DND-41 (cell line): ENCODE measurements at places on chromosomes 6 and 20.

DNA sequence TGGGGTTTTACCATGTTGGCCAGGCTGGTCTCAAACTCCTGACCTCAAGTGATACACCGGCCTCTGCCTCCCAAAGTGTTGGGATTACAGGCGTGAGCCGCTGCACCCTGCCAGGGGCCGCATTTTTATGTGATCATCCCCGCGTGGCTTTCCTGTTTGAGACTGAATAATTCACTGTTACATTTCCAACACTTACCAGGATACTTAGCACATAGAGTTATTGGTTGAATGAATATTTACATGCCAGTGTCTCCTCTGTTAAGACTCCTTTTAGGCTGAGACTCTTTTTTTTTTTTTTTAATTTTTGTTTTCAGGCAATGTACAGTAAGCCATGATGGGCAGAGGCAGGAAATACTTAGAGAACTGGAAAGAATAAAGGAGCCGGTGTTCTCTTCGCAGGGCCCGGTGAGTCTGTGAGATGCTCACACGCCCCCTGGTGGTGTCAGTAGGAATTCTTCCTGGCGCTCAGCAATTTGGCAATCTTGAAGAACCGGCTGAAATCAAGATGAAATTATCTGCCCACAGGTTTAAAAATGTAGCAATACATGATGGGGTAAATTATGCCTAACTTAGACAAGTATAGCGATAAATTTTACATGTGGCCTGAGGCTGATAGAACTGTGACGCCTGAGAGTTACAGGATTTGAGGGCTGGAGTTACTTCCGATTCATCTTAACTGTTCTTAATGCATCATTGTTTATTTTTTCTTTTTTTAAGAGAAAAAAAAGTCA, 7.6 kb upstream of the RNF114 start:
- no peaks in the 10 kb centered on the region for H3K27me3 ChIP-seq
- peak; percentile 85 for DNase-seq
- no peaks in the 10 kb centered on the region for H3K36me3 ChIP-seq
- H3K4me3 ChIP-seq: no peak overlapping the region
- no peak overlapping the region for H3K27ac ChIP-seq
- H3K4me1 ChIP-seq: peaks cover 10% of the 10 kb centered on the region

DNA sequence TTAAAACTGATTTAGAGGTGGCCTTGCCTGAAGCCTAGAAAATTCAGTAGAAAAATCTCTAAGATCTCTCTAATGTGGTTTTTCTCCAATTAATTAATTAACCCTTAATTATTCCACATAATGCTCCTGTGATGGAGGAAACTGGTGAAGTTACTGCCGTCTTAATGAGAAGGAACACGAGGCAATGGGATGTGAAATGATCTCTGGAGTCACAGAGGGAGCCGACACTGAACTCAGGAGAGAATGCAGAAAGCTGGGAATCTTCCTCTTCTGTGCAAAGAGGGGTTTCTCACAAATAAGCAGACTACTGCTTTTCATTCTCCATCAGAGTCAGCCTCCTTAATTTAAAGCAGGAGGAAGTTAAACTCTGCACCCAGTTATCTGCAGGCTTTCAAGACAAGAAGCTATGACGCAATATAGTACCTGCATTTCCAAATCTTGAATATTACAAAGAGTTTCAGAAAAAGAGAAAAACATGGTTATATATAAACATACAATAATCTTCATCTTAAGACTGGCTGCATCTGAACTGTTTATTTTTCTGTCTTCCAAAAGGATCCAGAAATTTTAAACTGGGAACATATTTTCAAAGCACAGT, 18.1 kb upstream of the SNRPB2 start:
- no peak overlapping the region for H3K27ac ChIP-seq
- no peak overlapping the region for H3K4me3 ChIP-seq
- H3K36me3 ChIP-seq: no peaks in the 10 kb centered on the region
- no peak for DNase-seq
- H3K27me3 ChIP-seq: peaks cover 25% of the 10 kb centered on the region
- peaks cover 22% of the 10 kb centered on the region for H3K4me1 ChIP-seq

- H3K27ac ChIP-seq: no peak overlapping the region
- H3K4me3 ChIP-seq: no peak overlapping the region
- no peaks in the 10 kb centered on the region for H3K27me3 ChIP-seq
Measured at GRCh38 chr20:51381557-51381956, 161.0 kb downstream of the NFATC2 start.

- H3K4me3 ChIP-seq: no peak overlapping the region
- H3K27me3 ChIP-seq: no peaks in the 10 kb centered on the region
- no peak for DNase-seq
- H3K4me1 ChIP-seq: no peaks in the 10 kb centered on the region
Measured at GRCh38 chr20:34637245-34638038, 39.5 kb downstream of the PIGU start.

GRCh38 chr6:8628063-8628462, 192.7 kb upstream of the SLC35B3 start:
- no peaks in the 10 kb centered on the region for H3K4me1 ChIP-seq
- no peaks in the 10 kb centered on the region for H3K36me3 ChIP-seq
- no peak overlapping the region for H3K27ac ChIP-seq
- H3K27me3 ChIP-seq: no peaks in the 10 kb centered on the region
- no peak overlapping the region for H3K4me3 ChIP-seq
- no peak for DNase-seq
